Breast epithelium (tissue), 4 donors: ENCODE measurements at places on chromosomes 1 and 21. TPM values are rescaled to one million over a fixed set of nuclear protein-coding genes. Genes with fewer than 3 reads are reported as not detected.

The HTR1D gene
- total RNA-seq: not detected

The TENT5C gene
- total RNA-seq: 10.2 TPM

The DCST2 gene
- total RNA-seq: 3.3 TPM

The FMOD gene
- total RNA-seq: 92.4 TPM

The PFKL gene
- 80.9 TPM for total RNA-seq
